ENCODE measurements at places on chromosomes 7 and 10.

DNA sequence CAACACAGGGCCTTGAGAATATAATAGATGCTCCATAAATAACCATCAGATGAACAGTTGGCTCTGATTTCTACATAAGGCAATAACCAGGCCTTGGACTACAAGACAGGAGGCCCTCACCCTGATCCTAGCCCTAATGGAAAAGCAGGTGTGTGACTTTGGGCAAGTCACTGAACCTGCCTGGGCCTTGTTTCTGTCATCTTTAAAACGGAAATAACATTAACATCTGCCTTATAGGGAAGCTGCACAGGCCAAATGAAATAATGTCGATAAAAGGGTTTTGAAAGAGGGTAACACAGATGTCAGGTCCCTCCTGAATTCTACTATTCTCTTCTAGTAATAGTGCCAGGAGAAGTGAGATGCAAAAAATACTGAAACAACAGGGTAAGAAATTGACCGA lies 20.7 kb downstream of the PIK3AP1 start:
- no peak overlapping the region for H3K27ac ChIP-seq
- H3K36me3 ChIP-seq: no peaks in the 10 kb centered on the region
- DNase-seq: no peak
- H3K4me3 ChIP-seq: no peak overlapping the region

DNA sequence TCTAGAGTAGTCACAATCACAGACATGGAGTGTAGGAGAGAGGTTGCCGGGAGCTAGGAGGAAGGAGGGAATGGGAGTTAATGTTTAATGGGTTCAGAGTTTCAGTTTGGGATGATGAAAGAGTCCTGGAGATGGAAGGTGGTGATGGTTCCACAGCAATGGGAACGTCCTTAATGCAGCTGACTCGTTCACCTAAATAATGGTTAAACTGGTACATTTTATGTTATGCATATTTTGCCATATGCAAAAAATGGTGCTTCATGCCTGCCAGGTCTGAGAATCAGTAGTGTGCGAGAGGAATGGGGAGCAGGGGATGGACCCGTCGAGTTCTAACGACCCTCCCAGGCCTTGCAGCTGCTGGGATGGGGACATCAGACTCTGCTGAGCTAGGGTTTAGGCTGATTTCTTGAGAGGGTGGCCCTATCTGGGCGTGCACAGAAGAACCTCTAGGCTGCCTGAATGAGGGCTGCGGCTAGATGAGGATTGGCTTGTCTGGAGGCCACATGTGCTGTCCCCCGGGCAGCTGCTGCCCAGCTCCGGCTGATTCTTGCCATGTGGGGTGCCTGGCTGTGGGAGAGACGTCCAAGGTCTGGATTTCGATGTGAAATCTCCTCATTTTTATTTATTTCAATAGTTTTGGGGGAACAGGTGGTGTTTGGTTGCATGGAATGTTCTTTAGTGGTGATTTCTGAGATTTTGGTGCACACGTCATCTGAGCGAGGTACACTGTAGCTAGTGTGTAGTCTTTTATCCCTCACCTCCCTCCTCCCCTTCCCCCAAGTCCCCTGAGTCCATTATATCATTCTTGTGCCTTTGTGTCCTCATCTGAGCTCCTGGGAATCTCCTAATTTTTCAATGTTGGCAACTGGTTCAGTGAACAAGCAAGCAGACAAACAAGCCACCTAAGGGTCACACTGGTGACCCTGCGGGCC lies 116.0 kb downstream of the GRK5 start:
- no peaks in the 10 kb centered on the region for H3K27me3 ChIP-seq
- no peak overlapping the region for H3K27ac ChIP-seq
- no peak overlapping the region for H3K4me3 ChIP-seq
- DNase-seq: no peak
- peaks cover 3% of the 10 kb centered on the region for H3K36me3 ChIP-seq

GRCh38 chr7:130896898-130897514 lies 163.0 kb upstream of the KLF14 start:
- peaks cover 6% of the 10 kb centered on the region for H3K4me1 ChIP-seq
- no peaks in the 10 kb centered on the region for H3K27me3 ChIP-seq
- H3K27ac ChIP-seq: peak overlapping the region; percentile 93
- no peak overlapping the region for H3K4me3 ChIP-seq
- H3K36me3 ChIP-seq: peaks cover 30% of the 10 kb centered on the region
- no peak for DNase-seq

DNA sequence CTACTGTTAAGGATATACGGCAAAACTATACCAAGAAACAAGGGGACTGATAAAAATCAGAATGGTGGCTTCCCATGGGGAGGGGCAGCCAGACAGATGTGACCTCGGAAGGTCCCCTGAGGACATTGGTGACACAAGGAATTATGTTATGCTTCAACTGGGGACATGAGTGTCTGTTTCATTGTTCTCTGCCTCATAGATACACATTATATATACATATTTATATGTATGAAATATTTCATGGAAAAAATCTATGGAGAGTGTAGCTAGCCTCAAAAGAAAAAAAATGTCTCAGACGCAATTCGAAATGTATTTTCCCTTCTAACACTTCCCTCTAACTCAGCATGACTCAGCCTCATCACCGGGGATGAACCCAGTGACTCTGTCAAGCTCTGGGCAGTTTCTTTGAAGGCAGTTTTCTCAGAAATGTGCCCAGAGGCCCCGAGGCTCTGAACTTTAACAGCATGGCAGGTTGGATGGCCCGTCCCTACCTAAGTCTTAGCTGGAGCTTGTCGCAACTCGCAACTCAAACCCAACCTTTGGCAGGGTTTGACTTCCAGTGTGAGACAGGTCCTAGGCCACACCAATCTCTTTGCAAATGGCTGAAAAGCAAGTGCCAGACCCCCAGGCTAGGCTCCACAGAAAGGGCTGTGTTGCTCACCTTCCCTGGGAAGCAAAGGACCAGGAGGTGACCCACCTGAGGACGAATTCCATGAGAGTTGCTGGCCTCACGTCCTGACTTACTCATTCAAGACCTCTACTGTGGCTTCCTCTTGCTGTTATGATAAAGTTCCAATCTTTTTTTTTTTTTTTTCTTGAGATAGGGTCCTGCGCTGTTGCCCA lies 86.9 kb downstream of the CARD11 start:
- no peaks in the 10 kb centered on the region for H3K4me1 ChIP-seq
- H3K4me3 ChIP-seq: no peak overlapping the region
- no peaks in the 10 kb centered on the region for H3K27me3 ChIP-seq
- no peak for DNase-seq
- no peak overlapping the region for H3K27ac ChIP-seq

GRCh38 chr10:22607261-22607660 lies 107.1 kb downstream of the PIP4K2A start:
- H3K4me3 ChIP-seq: no peak overlapping the region
- DNase-seq: no peak
- H3K27me3 ChIP-seq: no peaks in the 10 kb centered on the region
- no peak overlapping the region for H3K27ac ChIP-seq
- peaks cover 13% of the 10 kb centered on the region for H3K36me3 ChIP-seq

- no peak overlapping the region for H3K27ac ChIP-seq
- H3K36me3 ChIP-seq: no peaks in the 10 kb centered on the region
- DNase-seq: no peak
Observed at GRCh38 chr7:149669121-149669818, 104.1 kb downstream of the ZNF467 start.

- H3K27ac ChIP-seq: no peak overlapping the region
- no peak overlapping the region for H3K4me3 ChIP-seq
- no peaks in the 10 kb centered on the region for H3K4me1 ChIP-seq
- H3K27me3 ChIP-seq: no peaks in the 10 kb centered on the region
- DNase-seq: no peak
- no peaks in the 10 kb centered on the region for H3K36me3 ChIP-seq
Observed at GRCh38 chr10:50224330-50224952, 26.9 kb downstream of the ASAH2 start.

GRCh38 chr10:34689053-34689452 lies 126.0 kb downstream of the PARD3 start:
- H3K27me3 ChIP-seq: no peaks in the 10 kb centered on the region
- H3K4me1 ChIP-seq: peaks cover 6% of the 10 kb centered on the region
- no peak overlapping the region for H3K27ac ChIP-seq
- DNase-seq: no peak
- no peaks in the 10 kb centered on the region for H3K36me3 ChIP-seq

DNA sequence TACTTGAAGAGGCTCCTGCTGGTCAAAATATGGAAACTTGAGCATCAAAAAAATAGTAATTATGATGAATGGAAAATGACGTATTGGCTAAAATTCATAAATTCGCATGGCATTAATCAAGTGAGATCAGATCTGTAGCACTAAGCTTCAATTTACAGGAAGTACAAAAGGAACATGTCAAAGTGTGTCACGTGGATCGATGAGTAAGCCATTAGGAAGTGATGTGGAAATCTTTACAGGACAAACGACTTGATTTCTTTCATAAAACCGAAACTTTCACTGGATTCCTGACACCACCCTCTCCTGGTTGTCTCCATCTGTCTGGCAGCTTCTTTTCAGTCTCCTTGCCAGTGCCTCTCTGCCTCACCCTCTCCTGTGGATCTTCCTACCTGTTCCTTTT lies 25.8 kb downstream of the AKR1C8 start:
- no peak overlapping the region for H3K4me3 ChIP-seq
- DNase-seq: no peak
- H3K4me1 ChIP-seq: no peaks in the 10 kb centered on the region
- H3K27ac ChIP-seq: no peak overlapping the region
- H3K27me3 ChIP-seq: no peaks in the 10 kb centered on the region

GRCh38 chr7:37208528-37208927 lies 240.1 kb downstream of the ELMO1 start:
- no peak overlapping the region for H3K4me3 ChIP-seq
- no peaks in the 10 kb centered on the region for H3K4me1 ChIP-seq
- DNase-seq: peak; percentile 84

GRCh38 chr7:150962553-150963399 lies 15.3 kb downstream of the KCNH2 start:
- no peaks in the 10 kb centered on the region for H3K36me3 ChIP-seq
- H3K27me3 ChIP-seq: no peaks in the 10 kb centered on the region
- no peak overlapping the region for H3K4me3 ChIP-seq

- DNase-seq: no peak
- no peaks in the 10 kb centered on the region for H3K27me3 ChIP-seq
Observed at GRCh38 chr7:133704453-133704852, 422.7 kb upstream of the LRGUK start.

DNA sequence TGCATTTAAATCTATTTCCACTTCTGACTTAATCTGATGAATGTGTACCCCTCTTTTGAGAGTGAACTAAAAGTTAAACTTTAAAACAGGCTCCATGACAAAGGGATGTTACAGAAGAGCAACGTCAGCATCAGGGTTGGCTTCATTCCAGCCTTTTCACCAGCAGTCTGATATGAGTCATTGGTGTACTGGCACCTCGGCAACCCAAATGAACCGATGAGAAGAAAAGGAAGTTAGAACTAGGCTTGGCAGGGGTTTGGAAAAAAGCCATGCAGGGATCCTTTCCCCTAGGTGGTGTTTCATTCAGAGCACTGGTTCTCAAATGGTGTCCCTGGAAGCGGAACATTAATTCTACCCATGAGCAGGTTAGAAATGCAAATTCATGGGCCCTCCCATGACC lies 53.6 kb downstream of the SEC61G start:
- no peak for DNase-seq
- H3K27me3 ChIP-seq: no peaks in the 10 kb centered on the region
- no peaks in the 10 kb centered on the region for H3K4me1 ChIP-seq
- no peak overlapping the region for H3K27ac ChIP-seq

DNA sequence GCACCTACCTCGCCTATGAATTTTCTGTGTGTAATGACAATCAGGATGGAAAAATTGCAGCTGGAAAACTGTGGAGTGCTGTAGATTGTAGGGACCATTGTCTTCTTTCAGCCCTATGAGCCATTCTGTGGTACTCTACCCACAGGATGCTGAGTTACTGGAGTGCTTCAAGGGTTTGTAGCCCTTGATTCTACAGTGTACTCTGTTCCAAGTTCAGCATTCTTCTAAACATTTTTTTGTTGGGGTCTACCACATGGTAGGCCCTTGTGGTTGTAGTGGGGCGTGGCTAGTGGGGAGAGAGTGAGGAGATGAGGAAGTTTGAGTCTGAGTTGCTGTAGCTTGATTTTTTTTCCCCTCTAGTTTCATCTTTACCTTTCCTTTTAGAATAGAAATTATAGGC lies 33.5 kb downstream of the REEP3 start:
- H3K27ac ChIP-seq: peak overlapping the region; percentile 56
- no peak for DNase-seq
- no peaks in the 10 kb centered on the region for H3K36me3 ChIP-seq
- no peak overlapping the region for H3K4me3 ChIP-seq

DNA sequence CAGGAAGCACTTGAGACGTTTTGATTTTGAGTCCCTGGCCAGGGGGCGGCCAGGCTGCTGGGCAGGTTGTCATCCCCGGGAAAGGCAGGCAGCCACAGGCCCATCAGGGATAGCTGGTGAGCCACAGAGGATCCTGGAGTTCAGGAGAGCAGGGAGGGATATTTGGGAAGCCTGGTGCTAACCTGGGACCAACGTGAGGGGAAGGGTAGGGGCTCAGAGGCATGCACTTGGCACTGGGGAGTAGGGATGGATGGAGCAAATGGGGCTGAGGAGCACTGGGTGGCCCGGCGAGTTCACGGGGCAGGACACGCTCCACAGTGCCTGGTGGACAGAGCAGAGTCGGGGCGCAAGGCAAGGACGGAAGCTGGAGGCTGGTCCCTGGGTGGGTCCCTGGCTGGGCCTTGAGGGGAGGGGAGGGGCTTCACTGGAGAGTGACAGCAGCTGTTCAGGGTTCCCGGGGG lies 30.2 kb downstream of the LRRC27 start:
- H3K4me3 ChIP-seq: no peak overlapping the region
- peaks cover 21% of the 10 kb centered on the region for H3K36me3 ChIP-seq
- no peak for DNase-seq
- no peaks in the 10 kb centered on the region for H3K4me1 ChIP-seq
- no peaks in the 10 kb centered on the region for H3K27me3 ChIP-seq

DNA sequence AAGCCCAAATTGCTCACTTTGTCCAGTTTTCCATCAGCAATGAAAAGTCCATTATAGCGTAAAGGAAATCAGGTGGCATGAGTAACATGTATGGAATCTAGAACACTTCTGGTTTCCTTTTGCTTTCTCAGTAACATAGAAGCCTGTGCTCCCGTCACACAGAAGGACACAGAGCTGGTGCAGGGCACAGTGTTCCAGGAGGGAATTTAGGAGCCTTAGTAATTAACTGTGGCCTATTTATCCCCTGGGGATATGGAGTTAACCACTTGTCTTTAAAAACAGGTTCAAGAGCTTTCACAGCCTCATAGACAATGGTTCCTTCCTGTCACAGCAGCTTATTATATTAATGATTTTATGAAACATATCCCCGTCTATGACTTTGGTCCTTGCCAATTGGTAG lies 189.9 kb downstream of the NEBL start:
- no peak overlapping the region for H3K27ac ChIP-seq
- H3K4me3 ChIP-seq: no peak overlapping the region
- no peaks in the 10 kb centered on the region for H3K36me3 ChIP-seq
- H3K27me3 ChIP-seq: no peaks in the 10 kb centered on the region

DNA sequence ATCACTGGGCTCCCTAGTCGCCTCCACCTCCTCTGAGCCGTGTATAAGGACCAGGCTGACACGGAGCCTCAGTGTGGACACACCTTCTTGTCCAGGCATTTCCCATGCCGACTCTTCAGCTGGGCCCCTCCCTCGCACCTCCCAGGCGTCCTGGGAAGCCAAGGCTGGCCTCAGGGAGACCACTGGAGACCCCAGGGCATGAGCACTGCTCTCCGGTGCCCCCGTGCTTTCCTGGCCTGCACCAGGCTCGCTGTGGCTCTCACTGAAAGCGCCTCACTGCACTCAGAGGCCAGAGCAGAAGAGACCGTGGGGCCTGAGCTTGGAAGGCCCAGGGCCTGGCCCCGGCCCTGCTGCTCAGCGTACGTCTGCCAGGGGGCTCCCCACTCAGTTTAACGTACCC lies 31.4 kb downstream of the LRRC27 start:
- no peak overlapping the region for H3K4me3 ChIP-seq
- no peak for DNase-seq
- no peaks in the 10 kb centered on the region for H3K4me1 ChIP-seq
- peaks cover 21% of the 10 kb centered on the region for H3K36me3 ChIP-seq

Data from ascending aorta (tissue), 2 donors.